ENCODE measurements at places on chromosomes 12 and 14.

- no peak for DNase-seq
Measured at GRCh38 chr14:24250354-24250753, 7.9 kb upstream of the TINF2 start.

DNA sequence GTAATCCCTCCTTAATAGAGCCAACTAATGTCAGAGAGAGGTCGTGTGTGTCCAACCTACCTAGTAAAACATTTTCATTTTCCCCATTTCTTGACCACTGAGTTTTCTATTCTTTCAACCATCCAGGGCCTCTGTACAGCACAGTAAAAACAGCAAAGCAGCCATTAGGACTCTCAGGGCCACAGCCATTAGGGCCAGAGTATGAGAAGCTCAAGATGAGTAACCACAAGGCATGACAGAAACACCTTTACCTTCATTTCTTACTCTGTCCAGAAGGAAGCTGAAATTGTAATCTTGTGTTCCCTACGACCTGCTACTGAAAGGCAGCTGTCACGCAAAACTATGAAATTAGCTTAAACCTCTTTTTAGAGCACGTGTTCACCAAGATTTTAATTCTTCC, 2.3 kb downstream of the SPPL3 start:
- no peak for DNase-seq

DNA sequence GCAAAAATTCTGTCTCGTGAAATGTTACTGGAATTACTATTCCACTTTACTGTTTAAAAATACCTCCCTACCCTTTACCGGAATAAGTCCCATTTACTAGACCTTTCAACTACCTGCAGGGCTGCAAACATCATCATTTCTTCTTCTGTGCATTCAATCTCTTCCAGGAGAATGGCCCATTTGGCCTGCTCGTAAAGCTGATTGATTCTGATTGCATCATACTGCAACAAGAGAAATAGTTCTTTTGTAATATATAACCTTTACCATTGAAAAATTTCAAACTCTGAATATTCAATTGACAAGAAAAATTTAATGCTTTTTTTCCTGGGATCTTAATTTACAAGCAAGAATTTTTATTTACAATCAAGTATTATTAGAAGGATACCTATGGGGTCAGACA, 72.4 kb downstream of the FERMT2 start:
- DNase-seq, result no peak

DNA sequence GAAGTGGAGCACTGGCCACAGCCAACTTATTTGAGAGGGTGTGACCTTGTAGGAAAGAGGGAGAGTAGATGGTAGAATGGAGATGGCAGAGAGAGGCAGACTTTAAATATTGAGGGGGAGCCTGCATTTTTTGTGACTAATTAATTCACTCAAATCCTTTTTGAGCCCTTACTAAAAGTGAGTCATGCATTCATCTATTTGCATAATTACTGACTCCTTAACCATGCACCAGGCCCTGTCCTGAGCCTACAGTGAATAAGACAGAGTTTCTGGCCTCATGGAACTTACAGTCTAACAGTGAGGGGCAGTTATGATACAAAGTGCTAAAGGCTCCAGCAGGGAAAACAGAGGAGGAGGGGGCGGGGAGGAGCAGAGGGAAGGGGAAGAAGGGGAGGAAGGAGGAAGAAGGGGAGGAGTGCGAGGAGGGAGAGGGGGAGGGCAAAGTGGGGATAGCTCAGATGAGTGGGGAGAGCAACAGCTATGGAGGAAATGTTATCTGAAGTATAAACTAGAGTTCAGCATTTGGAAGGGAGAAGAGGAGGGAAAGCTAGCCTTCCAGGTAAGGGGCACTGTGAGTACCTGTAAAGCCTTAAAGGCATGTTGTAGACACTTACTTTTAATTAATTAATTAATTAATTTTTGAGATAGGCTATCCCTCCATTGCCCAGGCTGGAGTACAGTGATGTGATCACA, 7.5 kb upstream of the CTDSP2 start:
- DNase-seq, result no peak

- peak; percentile 40 for DNase-seq
Measured at GRCh38 chr12:50799908-50800307, 36.0 kb downstream of the ATF1 start.

DNA sequence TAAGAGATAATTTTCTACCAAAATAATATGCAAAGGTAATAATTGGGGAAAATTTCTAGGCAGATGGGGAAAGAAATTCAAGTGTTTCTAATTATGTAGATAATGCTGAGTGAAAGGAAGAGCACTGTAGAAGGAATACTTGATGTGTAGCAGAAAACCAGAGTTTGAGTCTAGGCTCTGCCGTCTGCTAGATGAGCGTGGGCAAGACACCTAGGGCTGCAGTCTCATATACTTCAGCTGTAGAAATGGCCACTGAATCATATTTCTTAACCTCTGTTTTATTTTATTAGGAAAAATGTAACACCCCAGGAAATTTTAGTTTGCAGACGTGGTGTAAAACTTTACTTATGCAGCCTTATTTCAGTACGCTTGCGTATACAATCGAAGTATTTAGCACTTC, 59.8 kb upstream of the SLC38A2 start:
- DNase-seq, result no peak

DNA sequence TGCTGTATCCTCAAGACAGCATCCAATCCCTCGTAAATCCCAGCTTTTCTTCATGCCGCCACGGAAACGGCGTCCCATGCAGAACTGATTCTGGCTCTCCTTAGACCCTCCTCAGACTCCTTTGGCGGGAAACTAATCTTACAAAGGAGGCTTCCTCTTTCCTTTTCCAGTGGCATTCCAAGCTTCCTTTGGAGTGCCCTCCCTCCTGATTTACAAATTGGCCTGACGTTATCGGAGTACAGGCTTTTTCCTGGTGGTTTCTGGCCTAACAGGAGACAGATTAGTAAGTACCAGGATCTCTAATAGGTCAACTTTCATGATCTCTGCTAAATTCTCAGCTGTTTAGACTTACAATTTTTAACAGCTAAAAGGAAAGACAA, 1.3 kb upstream of the ZDHHC17 start:
- DNase-seq, result no peak

- DNase-seq, result no peak
Measured at GRCh38 chr14:99191395-99192027, 80.5 kb downstream of the BCL11B start.

DNA sequence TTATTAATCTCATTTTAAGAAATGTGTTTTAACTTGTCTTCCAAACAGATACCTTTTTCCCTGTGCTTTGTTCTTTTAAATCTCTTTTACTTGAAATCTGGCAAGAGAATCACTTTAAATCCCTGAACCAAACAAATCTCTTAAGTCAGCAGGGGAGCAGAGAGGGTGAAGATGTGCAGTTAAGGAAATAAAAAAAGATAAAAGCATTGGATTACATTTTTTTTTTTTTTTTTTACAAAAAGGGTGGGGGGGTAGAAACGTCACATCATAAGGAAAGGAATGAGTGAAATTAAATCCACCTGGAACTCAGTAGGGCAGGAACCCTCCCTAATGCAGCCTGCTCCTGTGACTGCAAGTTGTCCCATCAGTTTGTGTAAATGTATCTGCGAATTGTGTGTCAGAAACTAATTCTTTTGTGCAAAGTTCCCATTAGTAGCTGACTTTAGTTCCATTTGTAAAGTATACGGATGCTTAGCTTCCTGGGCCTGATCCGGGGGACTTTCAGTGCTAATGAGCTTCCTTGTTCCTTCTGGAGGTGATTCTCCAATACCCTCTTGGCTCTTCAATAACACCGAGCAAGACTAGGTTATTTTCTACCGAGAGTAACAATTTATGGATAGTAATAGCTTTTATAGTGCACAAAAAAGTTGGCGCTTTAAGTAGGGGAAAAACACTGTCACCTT, 1.5 kb downstream of the TTC6 start:
- no peak for DNase-seq

GRCh38 chr12:15505616-15506015, 183.3 kb downstream of the PTPRO start:
- no peak for DNase-seq

GRCh38 chr14:20195911-20196310, 5.2 kb downstream of the OR11G2 start:
- no peak for DNase-seq

DNA sequence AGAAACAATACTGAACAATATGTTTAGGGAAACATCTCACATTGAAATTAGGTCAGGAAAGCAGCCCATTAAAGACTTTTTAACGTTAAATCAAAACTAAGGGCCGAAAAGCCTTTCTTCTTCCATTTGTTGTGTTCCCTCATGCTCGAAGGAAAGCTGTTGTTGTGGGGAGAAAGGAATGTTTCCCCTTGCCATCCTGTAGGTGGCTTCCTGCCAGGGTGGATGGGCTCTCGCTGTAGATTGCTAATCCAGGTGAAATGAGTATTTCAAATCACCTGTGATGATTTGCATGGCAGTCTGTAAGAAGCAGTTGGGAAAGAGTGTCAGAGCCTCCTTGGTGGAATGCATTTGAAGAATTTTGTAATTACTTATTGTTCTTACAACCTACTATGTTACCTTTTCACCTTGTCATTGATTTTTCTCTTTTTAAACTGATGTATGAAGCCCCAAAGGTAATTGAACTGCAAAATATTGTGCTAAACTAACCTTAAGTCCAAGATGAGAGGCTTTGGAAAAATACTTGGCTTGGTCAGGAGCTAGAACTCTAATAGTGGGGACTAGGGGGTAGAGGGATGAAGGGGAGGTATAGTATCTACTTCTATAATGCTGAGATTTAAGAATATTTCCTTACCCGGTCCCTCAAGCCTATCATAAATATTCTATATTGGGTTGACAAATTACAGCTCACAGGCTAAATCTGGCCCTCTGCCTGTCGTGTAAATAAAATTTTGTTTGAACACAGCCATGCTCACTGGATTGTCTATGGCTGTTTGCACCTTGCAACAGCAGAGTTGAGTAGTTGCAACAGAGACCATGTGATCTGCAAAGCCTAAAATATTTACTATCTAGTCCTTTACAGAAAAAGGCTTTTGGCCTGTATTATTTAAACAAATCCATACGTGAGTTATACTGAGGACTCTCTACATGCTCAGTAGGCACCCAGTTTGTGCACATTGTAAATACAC, 7.7 kb upstream of the DCP1B start:
- no peak for DNase-seq

DNA sequence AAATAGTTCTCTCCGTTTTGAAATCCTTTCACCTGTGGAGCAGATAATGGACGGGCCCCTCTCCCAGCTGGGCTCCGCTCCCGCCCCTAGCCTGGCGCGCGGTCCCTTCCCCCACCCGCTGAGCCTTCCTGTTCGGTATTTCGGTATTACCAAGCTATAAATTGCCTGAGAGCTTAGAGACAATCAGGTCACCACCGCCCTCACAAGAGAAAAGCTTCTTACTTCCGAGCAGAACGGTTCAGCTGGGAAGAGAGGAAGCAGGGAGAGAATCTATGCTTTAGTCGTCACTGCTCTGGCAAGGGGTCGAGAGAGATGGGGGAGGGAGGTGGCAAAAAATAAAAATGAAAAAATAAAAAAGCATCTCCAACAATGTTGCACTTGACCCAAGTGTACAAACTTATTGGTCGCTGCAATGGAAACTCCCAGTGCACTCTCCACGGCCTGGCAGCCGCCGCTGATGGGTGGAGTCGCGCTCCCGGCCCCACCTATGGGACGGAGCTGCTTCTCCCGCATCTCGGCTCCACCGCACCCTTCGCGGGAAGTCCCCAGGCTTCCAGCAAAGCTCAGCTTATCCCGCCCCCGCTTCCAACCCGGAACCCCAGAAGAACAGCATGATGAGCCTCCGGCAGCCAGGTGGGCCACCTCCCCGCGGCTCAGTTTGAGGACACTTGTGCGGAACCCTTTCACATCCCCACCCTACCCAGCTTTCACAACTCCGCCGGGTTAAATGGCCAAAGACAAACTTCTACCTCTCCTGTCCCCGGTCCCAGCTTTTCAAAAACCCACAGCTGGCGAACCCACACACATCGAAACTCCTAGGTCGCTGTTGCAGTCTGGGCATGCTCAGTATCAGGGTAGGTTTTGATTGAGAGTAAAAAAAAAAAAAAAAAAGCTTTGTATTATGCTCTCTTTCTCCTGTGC, 832 bp upstream of the SYT1 start:
- DNase-seq, result no peak

- no peak for DNase-seq
Measured at GRCh38 chr12:57893431-57894353, 47.2 kb upstream of the CTDSP2 start.

DNA sequence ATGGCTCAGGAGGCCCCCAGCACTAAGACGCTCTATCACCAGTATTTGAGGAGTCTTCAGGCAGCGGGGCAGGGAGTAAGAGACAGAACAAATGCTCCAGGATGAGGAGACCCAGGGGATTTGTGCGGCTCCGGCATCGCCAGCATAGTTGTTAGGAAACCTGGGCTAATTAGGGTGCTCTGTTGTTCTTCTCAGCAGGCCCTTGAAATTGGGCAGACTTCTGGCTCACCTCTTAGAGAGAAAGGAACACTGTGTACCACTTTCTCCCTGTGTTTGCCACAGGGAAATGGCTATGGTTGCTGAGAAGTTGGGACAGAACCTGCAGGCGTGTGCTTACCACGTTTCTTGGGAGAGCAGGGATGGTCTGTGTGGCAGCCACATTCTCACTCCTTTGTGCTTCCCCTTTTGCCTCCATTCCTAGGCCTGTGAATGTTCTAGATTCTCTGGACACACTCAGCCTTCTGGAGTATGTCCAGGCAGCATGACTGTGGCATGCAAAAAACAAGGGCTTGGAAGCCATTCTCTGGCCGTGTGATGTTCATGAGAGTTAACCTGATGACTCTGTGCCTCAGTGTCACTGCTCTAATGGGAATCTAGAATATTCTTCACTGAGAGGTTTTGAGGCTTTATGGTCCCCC, 109.0 kb downstream of the CHST11 start:
- DNase-seq, result no peak

GRCh38 chr12:27969624-27970400, 2.7 kb downstream of the PTHLH start:
- peak; percentile 73 for DNase-seq

- peak; percentile 22 for DNase-seq
Measured at GRCh38 chr14:56581041-56581727, 1.6 kb downstream of the TMEM260 start.

DNA sequence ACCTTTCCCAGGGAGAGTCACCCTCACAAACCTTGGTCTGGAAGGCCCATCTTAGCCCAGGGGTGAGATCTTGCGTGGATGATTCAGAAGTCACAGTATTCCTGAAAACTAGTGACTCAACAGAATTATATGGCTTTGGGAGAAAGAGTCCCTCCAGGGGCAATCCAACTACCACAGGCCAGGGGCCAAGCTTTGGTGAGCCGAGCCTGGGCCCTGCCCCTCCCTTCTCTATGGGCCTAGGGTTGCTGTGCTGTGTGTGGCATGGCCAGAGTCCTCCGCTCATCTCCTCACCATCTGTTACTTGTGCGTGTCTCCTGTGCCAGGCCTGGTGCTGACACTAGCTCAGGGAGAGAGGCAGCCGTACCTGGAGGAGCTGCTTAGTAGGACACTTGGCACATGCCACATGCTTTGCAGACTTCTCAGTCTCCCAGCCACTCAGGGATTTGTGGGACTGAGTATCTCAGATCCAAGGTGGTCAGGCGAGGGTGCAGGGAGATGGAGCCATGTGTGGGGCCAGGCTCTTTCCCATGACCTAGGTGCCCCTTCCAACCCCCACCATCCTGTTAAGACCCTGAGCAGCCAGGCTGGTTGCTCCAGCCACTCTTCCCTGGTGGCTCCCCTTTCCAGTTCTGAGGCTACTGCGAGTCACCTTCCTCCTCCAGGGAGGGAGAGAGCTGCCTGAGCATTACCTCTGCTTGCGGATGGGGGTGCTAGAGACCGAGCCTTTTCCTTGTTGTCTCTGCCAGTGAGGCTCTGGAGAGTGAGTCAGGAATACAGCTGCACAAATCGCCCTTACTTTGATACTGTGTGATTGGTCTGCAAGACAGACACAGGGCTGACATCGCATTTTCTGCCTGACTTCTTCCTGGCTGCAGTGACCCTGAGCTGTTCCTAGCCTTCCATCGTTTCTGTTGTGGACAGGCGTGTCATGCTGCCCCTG, 94.1 kb downstream of the SLC25A47 start:
- DNase-seq, result no peak
